ENCODE measurements at places on chromosomes 11 and 22.
A peak's percentile ranks its signal among the peaks of the same experiment; 100 is the strongest.

DNA sequence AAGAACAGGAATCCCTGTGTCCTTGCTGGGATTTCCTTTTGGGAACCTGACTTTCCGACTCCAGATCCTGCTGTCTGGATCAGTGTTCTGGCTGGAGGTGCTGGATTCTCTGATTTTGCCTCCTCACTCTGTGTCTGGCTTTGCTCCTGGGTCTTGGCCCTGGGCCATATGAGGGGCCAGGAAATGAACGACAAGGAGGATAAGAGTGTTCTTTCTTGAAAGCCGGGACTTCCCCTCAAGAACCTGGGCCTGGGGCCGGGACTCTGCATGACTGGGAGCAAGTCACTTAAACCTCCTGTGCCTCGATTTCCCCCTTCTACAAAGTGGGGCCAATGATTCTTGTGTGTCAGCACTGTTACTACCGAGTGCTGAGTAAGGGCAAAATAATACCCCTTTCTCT lies 2.9 kb upstream of the MYO7A start:
- DNase-seq, result no peak

- no peak for DNase-seq
These were observed 139.6 kb downstream of the TRPC6 start for GRCh38 chr11:101444164-101444563.

GRCh38 chr11:35173011-35173511 lies 34.1 kb downstream of the CD44 start:
- no peak for DNase-seq

DNA sequence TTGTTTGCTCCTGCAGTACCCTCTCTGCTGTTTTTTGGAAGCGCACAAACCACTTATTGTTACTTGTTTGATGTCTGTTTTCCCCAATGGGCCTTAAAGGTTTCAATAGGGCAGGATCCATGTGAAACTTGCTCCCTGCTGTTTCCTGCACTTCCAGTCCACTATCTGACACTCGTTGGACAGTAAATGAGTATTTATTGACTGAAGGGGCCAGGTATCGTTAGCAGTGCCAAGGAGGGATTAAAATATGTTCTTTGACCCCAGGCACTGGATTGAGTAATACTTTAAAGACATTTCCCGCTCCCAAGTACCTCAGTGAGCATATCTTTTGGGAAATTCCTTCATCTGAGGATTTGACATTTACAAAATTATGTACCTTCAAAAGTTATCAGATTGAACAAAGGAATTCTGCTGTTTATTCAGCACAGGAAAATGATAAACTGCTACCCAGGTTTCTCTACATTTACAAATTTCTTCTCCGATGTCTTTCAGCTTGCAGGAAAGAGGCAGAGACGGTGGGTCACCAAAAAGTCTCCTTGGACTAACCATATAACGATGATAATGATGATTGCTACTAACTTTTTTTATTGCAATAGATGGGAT lies 23.3 kb upstream of the OR9Q2 start:
- DNase-seq, result no peak

GRCh38 chr11:36215693-36216060 lies 73.5 kb downstream of the COMMD9 start:
- DNase-seq, result no peak

DNA sequence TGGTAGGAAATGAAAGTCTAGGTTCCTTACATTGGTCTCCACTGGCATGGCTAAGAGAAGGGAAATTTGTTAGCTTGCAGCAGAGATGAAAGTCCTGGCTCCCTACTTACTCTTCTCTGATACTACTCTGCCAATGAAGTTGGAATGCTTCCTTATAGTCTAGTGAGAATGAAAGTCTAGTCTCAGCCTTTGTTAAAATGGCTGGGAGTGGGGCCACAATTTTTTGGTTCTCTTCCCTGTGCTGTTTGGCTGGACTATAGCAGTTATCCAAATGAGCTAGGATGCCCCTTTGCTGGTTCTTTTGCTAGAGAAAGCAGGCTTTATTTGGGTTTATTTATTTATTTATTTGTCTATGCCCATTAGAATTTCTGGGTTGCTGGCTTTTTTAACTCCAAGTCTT lies 414.3 kb downstream of the AASDHPPT start:
- DNase-seq, result no peak

DNA sequence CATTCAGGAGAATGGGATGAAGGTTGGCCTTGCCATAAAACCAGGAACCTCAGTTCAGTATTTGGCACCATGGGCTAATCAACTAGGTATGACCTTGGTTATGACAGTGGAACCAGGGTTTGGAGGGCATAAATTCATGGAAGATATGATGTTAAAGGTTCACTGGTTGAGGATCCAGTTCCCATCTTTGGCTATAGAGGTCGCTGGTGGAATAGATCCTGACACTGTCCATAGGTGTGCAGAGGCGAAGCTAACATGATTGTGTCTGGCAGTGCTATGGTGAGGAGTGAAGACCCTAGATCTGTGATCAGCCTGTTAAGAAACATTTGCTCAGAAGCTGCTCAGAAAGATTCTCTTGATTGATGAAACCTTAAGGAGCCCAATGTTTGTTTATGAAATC lies 5.7 kb downstream of the NF2 start:
- no peak for DNase-seq

DNA sequence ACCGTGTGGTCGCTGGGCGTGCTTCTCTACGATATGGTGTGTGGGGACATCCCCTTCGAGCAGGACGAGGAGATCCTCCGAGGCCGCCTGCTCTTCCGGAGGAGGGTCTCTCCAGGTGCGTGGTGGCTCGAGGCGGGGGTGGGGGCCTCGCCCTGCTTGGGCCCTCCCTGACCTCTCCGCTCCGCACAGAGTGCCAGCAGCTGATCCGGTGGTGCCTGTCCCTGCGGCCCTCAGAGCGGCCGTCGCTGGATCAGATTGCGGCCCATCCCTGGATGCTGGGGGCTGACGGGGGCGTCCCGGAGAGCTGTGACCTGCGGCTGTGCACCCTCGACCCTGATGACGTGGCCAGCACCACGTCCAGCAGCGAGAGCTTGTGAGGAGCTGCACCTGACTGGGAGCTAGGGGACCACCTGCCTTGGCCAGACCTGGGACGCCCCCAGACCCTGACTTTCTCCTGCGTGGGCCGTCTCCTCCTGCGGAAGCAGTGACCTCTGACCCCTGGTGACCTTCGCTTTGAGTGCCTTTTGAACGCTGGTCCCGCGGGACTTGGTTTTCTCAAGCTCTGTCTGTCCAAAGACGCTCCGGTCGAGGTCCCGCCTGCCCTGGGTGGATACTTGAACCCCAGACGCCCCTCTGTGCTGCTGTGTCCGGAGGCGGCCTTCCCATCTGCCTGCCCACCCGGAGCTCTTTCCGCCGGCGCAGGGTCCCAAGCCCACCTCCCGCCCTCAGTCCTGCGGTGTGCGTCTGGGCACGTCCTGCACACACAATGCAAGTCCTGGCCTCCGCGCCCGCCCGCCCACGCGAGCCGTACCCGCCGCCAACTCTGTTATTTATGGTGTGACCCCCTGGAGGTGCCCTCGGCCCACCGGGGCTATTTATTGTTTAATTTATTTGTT lies 2.4 kb downstream of the PIM3 start:
- DNase-seq, result no peak

- no peak for DNase-seq
These were observed 39.1 kb downstream of the PITPNB start for GRCh38 chr22:27879923-27880322.

- DNase-seq, result no peak
These were observed 2.1 kb downstream of the ARAP1 start for GRCh38 chr11:72750086-72750485.

DNA sequence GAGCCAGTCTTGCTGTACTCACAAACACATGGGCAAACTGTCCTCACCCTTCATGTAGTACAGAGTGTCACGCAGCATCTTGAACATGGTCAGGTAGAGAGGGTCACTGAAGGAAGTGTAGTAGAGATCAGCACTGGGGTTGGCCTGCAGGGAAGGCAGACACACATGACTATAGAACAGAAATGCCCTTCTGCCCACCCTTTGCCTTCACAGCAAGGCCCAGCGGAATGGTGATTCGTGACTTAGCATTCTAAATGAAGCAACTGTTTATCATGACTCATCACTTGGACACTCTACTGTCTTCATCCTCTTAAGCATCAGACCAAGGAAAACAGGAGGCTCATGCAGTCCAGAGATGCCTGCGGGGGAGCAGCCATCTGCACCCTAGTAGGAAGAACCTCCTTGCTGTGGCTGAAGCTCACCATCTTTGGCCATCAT lies 33.4 kb downstream of the SERPIND1 start:
- DNase-seq, result no peak

DNA sequence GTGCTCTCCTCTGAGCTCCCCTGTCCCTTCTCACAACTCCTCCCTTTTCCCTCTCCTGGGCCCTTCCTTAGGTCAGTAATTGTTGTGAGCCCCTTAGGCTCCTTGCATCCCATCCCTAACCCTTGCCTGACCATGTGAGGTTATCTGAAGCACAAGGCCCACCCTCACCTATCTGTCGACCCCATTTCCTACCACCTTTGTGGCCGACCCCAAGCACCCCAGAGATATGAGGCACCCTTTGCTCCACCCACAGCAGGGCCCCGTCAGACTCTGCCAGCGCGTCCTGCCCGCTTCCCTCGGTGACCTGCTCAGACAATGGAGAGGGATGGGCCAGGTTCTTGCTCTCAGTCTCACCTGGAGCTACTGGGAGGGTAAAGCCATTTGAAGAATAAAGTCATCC lies 1.3 kb downstream of the GNG3 start:
- no peak for DNase-seq

GRCh38 chr11:42319921-42320320 lies 860.5 kb upstream of the LRRC4C start:
- no peak for DNase-seq

DNA sequence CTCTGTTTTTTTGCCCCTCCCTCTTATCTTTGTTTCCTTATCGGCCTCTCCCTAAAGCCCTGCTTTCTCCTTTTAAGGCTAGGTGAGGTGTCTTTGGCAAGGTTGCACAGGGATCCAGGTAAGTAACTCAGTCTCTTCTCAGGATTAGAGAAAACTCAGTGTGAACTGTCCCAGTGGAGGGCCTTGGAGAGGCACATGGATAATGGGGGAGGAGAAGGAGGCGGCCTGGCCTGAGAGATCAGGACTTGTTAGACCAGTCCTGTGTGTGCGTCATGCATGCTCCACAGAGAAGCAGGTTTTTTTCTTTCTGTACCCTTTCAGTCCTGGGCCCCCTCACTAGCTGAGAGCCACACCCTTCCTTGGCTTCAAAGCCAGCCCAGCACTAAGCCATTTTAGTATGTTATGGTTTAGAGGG lies 19.9 kb downstream of the CTNND1 start:
- no peak for DNase-seq

DNA sequence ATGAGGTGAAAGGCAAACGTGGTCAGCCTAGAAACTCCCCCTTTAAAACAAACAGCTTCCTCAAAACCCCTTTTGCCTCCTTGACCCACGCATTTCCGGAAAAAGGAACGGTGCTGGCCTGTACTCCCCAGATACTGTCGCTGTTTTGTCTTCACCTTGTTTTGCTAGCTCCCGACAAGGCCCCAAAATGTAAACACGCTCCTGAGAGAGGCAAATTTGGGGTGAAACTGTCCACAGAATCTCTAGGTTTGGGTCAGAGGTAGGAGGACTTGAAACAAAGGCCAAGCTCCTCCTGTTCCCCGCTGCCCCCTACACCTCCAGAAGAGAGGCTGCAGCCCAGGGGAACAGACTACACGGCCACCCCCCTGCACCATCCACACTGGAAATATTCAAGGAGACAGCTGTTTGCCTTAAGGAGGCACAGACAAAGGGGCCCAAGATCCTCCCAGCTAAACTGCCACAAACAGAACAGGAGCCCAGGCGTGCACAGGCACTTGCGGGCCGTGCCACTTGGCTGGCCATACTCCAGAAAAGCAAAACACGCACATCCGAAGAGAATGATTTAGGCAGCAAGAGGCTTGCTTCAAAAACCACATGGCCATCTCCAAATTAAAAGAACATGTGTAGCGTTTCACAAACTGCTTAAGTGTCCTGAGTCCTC lies 160.5 kb upstream of the GRK3 start:
- no peak for DNase-seq

DNA sequence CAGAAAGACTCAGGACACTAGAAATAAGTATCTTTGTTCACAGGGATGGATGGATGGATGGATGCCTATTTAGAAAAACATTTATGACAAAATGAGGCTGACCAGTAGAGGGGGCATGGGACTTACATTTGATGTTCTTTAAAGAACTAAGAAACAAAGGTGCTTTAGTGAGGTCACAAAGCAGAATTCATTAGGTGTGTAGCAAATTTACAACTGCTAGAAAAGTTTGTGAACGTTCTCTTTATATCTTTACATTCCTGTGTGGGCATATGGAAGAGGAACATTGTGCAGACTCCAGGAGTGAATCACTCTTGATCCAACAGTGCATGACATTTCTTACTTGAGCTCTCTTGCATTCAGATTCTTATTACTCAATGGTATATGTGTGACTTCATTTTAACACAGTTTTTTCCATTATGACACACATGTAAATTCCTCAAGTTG lies 15.8 kb upstream of the SIK2 start:
- no peak for DNase-seq

- no peak for DNase-seq
These were observed 2.1 kb downstream of the WEE1 start for GRCh38 chr11:9575260-9576240.

- no peak for DNase-seq
These were observed 7.8 kb upstream of the KDM2A start for GRCh38 chr11:67111261-67111660.

- DNase-seq, result no peak
These were observed 645.8 kb downstream of the DLG2 start for GRCh38 chr11:84981301-84981700.

DNA sequence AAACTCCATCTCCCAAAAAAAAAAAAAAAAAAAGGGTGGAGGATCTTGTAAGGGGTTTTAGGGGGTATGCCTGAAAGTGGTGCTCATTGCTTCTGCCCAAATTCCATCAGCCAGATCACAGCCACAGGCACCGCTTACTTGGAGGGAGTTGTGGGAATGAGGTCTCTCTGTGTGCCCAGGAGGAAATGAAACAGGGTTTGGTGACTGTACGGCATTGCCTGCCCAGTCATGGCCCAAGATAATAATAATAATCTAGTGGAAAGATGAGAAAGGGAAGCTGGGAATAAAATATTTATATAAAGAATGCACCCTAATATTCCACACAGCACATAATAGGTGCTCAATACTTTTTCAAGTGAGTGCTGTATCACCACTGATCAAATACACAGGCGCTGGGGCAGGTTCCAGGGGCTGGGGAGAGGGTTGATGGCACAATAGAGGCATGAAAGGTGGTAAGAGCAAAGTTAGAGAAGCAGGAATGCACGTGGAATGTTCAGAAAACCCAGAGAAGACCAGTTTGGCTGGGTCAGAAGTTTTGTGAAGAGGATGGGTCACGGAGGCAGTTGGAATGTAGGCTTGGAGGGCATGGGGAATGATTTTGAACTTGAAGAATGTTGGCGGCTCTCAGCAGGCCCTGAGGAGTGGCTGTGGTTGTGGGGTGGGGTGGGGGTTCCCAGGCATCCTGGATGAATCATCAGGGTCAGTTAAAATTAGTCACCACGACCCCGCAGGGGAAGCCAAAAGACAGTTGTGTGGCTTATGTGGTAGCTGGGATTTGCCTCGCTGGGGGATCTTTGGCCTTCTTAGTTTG lies 12.5 kb upstream of the MB start:
- peak; percentile 61 for DNase-seq

Measured in activated CD8-positive, alpha-beta memory T cell treated with anti-CD3 and anti-CD28 coated beads for 48 hours (primary cell).